ENCODE measurements at places on chromosomes 2 and 18.

DNA sequence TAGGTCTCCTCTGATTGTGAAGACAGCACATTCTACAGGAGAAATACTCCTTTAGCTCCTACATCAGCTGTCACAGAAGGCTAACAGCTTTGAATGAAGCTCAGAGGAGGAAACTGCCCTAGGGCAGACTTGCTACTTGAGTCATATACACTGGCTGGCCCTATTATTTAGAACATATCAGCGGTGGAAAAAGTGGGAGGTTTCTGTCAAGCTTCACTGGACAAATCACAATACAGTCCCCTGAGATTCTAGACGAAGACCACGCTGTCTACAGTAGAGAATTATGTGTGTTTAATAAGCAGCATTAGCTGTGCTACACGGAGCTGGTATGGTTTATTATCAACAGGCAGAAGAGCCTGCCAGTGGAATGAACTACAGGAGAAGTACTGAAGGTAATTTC lies 230.9 kb upstream of the FSIP2 start:
- DNase-seq: no peak

- no peak for DNase-seq
Observed at GRCh38 chr2:195632856-195633572, 24.0 kb upstream of the SLC39A10 start.

DNA sequence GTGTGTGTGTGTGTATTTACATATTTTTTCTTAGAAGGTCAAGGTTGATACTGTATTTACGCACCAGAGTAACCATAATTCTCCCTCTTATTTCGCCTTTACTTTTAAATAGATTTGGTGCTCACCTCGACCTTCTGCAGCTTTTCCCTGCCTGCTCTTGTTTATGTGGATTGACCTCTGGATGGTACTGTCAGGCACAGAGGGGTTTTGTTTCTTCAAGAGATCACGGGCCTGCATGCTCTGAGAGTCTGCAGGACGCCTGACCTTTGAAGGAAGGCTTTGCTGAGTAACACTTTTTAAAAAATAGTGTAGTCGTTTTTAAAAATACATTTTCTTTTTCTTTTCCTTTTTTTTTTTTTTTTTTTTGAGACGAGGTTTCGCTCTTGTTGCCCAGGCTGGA lies 18.1 kb upstream of the EFHD1 start:
- DNase-seq: no peak

DNA sequence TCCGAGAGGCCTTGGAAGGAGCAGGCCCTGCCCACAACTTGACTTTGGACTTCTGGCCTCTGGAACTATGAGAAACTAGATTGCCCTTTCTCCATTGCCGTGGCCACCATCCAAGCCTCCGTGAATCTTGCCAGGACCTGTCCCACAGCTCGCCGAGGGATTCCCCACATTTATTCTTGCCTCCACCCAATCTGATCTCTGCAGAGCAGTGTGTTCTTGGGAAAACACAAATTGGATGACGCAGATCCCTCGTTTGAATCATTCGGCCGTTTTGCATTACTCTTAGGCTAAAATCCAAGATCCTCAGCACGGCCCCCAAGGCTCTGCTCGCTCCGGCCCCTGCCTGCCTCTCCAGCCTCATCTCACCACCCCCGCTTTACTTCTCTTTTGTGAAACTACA lies 364.2 kb downstream of the ZNF516 start:
- DNase-seq: no peak

DNA sequence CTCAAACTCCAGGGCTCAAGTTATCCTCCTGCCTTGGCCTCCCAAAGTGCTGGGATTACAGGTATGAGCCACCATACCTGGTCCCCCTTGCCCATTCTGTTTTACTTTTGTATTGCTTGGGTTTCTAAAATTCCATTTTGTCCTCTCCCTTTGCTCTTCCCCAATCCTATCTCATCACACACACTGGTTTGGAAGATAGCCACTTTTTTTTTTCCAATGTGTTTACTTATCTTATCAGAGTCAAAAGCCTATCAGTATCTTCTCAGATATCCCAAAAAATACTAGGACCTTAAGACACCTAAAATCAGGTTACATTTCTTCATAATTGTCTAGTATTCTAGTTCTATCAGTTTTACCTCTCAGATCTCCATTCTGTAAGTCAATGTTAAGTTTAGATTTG lies 56.1 kb downstream of the MSH2 start:
- no peak for DNase-seq

Data from esophagus squamous epithelium (tissue), 5 donors.